ENCODE measurements at places on chromosomes 12 and 14.

DNA sequence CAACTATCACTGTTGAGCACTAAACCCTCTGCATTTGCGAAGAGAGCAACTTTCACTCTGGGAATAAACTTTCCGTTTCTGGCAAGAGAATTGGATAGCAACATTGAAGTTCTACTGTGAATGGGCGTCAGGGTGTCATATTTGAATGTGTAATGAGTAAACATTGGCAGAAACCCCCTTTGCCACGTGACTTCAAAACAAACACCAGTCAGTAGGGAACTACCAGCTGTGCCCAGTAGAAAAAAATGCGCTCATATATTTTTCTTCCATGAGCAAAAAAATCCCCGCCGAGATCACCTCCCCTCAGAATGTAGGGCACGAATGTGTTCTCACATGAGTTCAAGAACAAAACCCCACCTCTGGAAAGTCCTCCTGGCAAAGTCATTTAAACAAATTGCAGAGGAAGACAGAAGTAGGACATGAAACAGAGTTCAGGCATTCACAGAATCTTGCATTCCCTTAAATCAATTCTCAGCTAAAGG, 80.6 kb downstream of the BTG1 start:
- peak; percentile 39 for DNase-seq

DNA sequence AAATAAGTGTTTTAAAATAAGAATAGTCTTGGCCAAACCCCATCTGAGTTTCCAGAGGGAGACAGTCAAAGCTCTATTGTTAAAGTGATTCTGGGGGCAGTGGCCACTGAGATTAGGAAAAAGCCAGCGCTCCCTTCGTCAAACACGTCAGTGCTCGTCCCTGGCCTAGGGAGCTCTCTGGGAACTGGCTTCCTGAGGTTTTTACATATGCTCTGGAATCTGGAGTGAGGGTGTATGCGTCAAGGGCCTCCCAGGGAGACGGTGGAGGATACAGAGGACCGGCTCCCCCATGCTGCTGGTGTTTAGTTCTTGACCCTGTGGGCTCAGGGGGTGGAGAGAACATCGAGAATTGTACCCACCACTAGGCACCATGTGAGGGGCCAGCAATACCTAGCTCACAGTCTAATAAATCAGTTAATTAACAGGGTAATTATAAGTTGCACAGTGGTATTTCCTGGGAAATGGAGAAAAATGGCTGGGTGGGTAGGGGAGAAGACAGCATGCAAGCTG, 87.0 kb downstream of the SLC25A47 start:
- no peak for DNase-seq

DNA sequence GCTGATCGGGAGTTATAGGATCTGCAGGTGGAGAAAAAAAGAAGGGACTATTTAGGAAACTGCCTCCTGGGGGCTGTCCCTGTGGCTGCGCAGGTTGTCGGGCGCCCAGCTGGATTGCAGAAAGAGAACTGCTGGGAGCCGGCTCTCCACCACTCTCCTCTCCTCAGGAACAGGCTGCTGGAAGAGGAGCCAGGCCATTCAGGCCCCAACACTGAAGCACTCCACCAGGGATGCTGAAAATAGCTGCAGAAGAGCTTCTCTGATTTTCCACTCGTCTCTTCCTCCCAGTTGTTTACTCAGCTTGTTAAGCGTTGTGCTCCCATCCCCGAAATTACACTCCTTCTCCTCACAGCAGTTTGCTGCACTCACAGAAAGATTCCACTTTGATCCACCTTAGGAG, 347.3 kb downstream of the GLT1D1 start:
- DNase-seq, result no peak

- DNase-seq, result no peak
Measured at GRCh38 chr12:52207106-52207505, 15.3 kb upstream of the KRT80 start.

- DNase-seq, result peak; percentile 87
Measured at GRCh38 chr14:96098309-96098998, 59.3 kb downstream of the C14orf132 start.

GRCh38 chr14:29350496-29350895, 577.2 kb downstream of the PRKD1 start:
- DNase-seq, result no peak

DNA sequence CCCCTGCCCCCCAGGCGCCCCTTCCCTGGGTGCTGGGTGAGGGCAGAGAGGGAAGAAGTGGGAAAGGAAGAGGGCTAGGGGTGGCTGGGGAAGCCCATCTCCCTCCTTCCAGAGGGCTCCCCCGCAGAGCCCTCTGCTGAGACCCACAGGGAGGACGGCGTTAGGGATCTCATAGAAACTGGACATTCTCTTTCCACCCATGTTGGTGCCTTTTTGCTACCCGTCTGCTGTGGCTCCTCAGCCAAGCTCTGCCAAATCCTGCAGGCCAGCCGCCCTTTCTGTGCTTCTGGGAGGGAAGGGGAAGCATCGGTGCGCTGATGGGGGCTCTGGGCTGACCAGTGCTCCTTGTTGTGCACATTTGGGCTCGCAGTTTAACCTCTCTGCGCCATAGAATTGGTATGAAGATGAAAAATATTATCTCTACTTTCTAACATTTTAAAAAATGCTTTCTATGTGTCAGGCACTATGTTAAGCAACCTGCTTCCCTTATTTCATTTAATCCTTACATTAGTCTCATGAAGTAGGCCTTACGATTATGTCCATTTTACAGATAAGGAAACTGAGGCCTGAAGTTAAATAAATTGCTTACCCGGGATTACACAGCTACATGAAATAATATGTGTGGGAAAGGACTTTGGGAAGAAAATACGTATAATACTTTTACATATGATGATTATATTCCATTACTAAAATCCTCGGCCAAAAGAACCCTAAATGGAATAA, 981 bp downstream of the SLC48A1 start:
- DNase-seq, result no peak

DNA sequence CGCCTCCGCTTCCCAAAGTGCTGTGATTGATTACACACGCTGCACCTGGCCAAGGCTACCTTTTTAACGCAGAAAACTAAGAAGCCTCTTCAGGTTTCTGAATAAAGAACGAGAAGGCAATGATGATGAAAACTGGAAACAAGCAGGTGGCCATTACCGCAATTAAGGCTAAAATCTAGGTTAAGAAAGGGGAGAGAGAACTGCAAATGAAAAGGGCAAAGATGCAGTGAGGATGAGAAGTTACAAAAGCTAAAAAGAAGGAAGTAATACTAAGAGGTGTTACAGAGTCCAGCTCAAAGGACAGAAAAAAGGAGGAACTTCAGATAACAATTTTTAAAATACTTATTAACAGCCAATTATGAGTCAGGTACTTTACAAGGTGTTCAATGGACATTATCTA, 79.7 kb downstream of the DUSP16 start:
- no peak for DNase-seq

DNA sequence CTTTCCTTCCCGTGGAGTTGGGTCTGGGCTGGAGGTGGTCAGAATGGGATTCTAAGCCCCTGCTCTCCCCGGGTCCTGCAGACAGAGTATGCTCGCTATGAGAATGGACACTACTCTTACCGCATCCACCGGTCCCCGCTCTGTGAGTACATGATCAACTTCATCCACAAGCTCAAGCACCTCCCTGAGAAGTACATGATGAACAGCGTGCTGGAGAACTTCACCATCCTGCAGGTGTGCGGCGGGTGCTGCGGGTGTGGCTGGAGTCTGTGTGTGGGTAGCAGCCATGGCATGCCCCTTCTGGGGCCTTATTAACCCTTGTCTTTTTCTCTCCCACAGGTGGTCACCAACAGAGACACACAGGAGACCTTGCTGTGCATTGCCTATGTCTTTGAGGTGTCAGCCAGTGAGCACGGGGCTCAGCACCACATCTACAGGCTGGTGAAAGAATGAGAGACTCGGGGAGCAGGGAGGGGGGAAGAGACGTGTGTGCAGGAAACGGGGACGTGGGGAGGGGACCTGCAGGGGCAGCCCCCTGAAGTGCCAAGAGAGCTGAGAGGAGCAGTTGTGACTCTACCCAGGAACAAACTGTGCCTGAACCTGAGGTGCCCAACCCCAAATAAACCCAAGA, 37.0 kb upstream of the TSPAN9 start:
- no peak for DNase-seq

GRCh38 chr14:38134416-38135030, 73.2 kb upstream of the SSTR1 start:
- no peak for DNase-seq

GRCh38 chr14:80637756-80638619, 303.6 kb downstream of the CEP128 start:
- no peak for DNase-seq

- DNase-seq, result no peak
Measured at GRCh38 chr12:64510667-64511066, 58.7 kb downstream of the TBK1 start.

DNA sequence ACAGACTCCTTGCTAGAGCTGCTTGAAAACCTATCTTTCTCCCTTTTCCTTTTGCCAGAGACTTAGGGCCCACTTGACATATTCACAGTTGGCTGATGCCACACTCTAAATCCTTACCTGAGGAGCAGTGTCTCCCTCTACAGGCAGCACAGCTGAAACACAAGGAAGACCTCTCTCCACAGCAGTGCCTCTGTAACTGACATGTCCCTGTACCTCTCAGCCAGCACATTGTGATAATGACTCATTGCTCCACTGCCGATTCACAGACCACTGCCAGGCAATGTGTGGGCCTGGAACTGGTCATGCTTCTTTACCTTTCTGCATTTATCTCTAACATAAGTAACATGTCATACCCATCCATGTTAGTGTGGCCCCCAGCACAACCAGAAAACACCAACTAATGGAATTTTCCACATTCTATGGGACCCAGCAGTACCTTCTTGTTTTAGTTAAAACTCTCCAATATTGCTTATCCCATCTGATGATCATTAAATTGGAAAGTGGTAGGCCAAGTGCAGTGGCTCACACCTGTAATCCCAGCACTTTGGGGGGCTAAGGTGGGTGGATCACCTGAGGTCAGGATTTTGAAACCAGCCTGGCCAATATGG, 56.5 kb downstream of the GTF2A1 start:
- DNase-seq, result peak; percentile 71

- DNase-seq, result no peak
Measured at GRCh38 chr14:70392676-70393075, 24.2 kb downstream of the SYNJ2BP start.

GRCh38 chr14:33356181-33356580, 417.5 kb downstream of the NPAS3 start:
- no peak for DNase-seq

DNA sequence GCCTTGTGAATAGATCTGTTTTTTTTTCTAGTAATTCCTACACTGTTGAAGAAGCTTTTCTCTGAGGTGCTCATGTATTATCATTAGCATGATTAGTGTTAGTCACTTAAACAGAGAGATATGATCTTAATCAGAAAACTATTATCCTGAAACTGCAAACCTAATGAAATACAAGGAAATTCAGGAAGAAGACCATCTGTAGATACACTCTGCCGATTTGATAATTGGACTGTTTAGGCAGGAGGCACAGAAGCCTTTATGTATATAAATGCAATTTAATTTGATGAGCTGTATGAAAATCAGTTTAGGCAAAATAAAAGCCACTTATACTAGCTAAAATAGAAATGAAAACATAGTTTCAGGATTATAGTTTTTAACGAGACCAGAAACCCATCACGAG, 23.3 kb downstream of the PDZRN4 start:
- no peak for DNase-seq

Measured in head of caudate nucleus (tissue), 42 donors.